ENCODE measurements at places on chromosomes 6 and 20. TPM values are rescaled to one million over a fixed set of nuclear protein-coding genes. Genes with fewer than 3 reads are reported as not detected.
A peak's percentile ranks its signal among the peaks of the same experiment; 100 is the strongest.

The VGLL2 gene
- not detected for total RNA-seq

GRCh38 chr6:12363651-12364381 is 73.7 kb downstream of the EDN1 start:
- DNase-seq, result peak; percentile 74

DNA sequence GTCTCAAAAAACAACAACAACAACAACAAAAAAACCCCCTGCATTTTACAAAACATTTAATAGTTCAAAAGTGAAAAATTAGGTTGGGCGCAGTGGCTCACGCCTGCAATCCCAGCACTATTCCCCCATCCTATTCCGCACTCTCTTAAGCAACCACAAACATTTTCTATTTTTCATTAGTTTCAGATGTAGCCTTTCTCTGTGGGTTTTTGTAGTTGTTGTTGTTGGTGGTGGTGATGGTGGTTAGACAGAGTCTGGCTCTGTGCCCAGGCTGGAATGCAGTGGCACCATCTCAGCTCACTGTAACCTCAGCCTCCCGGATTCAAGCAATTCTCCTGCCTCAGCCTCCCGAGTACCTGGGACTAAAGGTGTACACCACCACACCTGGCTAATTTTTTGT is 6.4 kb upstream of the GMNN start:
- DNase-seq, result no peak

DNA sequence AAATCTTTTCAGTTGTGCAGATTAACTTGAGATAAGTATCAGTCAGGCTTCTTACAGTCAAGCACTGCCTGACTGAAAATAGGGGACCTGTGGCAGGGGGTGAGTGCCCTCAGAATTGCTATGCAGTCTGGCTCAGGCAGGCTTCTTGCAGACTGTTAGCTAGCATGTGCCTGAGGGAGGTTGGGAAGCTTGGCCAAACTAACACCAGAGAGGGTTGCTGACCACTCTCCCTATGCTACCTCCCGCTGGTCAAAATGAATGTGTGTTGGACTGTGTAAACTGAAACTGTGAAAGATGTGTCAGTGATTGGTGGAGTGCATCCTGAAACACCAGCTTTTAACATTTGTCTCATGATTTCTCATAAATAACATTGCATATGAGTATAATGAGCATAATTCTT is 622.3 kb upstream of the IMPG1 start:
- DNase-seq, result no peak

The BAG2 gene
- 3.2 TPM for total RNA-seq

DNA sequence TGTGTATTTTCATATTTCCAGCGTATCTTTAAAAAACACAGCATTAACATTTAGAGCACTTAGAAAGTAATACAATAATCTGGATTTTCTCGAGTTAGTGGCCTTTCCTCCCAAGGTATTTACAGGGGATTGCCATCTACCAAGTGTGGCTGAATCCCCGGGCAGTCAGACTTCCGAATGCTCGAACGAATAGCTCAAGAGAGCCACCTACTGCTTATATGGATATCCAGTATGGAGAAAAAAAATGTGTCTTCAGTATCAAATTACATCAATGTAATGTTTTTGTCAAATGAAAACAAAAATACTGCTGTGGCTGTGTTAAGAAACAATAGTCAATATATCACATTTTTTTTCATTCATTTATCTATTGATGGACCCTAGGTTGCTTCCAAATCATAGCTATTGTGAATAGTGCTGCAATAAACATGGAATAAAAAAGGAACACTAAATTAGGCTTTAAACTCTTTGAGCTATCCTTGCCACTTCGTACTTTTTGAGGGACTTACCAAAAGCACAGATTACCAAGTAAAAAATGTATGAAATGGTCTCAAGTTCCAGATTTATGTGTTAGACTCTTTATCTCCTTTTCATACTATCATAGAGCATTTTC is 654.5 kb upstream of the PTCHD4 start:
- peak; percentile 54 for DNase-seq

- peak; percentile 67 for DNase-seq
Observed at GRCh38 chr20:3165473-3166337, 6.0 kb upstream of the FASTKD5 start.

DNA sequence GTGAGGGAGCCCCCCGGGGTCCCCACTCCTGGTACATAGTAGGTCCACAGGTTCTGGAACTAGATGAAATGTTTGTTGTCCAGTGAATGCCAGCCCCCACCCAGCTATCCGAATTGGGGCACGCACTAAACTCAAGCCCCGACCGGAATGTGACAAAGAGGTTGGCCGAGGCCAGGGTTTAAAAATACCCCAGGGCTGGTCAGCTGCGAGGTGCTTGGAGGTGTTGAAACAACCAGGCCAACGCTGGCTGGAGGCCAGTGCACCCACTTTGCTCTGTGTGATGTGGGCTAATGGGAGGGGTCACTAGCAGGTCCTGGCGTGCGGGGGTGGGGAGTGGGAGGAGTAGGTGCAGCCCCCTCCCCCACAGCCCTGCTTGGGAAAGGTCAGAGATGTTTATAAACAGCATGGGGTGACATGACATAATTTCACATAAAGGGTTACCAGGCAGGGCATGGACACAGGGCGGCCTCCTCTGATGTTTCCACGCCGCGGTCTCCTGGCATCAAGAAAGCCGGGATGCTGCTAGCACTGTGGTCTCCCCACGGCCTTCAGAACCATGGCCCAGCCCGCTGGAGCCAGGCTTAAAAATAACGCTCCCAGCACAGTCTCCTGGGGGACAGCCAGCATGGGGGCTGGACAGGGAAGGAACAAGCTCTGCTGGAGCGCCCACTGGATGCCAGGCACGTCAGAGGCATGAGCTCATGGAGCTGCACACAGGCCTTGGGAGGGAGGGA is 111.2 kb upstream of the PTPN1 start:
- DNase-seq, result no peak

DNA sequence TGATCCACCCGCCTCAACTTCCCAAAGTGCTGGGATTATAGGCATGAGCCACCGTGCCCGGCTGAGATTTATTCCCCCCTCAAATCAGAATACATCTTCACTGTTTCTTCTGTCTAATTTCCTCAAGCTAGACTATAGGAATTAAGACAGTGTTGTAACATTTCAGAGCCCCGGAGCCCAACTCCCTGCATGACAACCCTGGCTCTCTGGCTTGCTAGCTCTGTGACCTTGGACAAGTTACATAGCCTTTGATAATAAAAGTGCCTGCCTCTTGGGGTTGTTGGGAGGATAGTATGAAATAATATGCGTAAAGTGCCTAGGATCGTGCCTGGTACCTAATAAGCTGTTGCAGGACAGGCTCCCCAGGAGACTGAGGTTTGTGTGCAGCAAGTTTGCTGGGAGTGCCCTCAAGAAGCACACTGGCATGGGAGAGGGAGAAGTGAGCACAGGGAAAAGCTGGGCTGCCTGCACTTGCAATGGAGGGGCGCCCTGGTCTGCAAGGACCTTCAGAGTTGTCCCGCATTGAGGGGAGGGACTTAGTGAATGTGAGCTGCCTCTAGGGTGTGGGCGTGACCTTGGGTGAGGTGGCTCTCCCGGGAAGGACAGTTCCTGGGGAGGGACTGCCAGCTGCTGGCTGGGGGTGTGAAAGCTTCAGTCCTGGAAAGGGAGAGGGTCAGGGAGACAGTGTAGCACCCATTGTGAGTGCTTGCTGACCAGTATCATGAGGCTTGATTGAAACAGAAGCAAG is 43.4 kb downstream of the TAF8 start:
- DNase-seq, result no peak

DNA sequence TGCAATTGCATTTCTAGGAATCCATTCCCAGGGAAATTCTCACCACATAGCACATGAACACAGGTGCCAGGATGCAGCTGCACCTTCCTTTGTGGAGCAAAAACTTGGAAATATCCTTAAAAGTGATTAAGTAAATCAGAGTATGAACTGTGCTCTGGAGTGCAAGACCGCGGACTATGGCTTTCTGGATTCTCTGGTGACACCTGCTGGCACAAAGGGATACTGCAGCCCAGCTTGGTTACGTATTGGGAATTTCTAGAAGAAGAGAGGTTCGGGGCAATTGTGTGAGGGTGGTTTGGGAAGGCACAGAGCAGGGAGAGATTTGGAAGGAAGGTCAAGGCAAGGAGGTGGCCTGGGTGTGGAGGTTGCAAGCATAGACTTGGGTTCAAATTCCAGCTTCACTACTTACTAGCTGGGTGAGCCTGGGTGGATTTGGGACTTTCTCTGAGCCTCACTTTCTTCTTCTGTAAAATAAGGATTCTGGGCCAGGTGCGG is 15.9 kb upstream of the PEDS1 start:
- DNase-seq, result peak; percentile 83

Data from kidney (tissue), 22 donors.